CD4-positive, alpha-beta T cell (primary cell): ENCODE measurements at places on chromosomes 6 and 20. TPM values are rescaled to one million over a fixed set of nuclear protein-coding genes. Genes with fewer than 3 reads are reported as not detected.

The LKAAEAR1 gene
- total RNA-seq, result 0.30 TPM

The PCIF1 gene
- total RNA-seq, result 100 TPM

The DOK5 gene
- total RNA-seq, result not detected

The ZNF512B gene
- 23.3 TPM for total RNA-seq

The TRIM31 gene
- total RNA-seq, result not detected

The KCNK5 gene
- 0.47 TPM for total RNA-seq

The SLC12A5 gene
- total RNA-seq, result 1.3 TPM

The PLG gene
- not detected for total RNA-seq

The C6orf163 gene
- total RNA-seq, result 1.4 TPM

The CCN6 gene
- not detected for total RNA-seq

The GDAP1L1 gene
- total RNA-seq, result not detected

The NANP gene
- 1.1 TPM for total RNA-seq

DNA sequence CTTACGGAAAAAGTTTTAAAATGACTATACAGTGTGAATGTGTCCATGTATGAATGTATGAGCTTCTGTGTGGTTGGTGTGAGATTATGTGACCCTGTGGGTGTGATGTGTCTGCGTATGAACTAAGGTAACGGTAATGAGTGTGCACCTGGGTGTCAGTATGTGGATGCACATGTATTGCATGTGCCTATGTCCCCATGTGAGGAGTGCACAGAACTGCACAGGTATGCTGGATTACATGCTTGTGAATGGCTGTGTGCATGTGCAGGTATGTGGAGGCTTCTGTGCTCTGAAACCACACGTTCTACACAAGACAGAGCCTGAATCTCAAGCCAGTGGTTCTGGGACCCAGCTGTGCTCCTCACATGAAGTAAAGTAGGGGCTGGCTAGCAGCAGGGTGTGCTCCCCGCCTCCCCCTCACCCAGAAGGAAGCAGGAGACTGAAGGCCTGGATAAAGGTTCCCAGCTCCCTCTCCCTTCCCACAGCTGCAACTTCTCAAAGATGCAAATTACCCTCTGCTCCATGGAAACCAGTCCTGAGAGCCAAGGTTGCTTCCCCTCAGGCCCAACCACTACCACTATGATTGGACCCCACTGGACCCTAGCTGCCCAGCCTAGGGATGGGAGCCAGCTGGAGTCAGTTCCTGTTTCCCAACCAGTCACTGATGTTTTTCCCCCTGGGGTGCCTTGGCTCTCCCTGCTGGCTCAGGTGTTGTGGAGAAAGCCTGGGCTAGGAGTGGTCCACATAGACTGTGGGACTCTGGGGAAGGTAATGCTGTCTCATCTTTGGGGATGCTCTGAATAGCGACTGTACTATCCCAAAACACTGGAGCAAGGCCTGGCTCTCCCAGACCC, 24.8 kb upstream of the SPDEF start:
- no peak for DNase-seq

DNA sequence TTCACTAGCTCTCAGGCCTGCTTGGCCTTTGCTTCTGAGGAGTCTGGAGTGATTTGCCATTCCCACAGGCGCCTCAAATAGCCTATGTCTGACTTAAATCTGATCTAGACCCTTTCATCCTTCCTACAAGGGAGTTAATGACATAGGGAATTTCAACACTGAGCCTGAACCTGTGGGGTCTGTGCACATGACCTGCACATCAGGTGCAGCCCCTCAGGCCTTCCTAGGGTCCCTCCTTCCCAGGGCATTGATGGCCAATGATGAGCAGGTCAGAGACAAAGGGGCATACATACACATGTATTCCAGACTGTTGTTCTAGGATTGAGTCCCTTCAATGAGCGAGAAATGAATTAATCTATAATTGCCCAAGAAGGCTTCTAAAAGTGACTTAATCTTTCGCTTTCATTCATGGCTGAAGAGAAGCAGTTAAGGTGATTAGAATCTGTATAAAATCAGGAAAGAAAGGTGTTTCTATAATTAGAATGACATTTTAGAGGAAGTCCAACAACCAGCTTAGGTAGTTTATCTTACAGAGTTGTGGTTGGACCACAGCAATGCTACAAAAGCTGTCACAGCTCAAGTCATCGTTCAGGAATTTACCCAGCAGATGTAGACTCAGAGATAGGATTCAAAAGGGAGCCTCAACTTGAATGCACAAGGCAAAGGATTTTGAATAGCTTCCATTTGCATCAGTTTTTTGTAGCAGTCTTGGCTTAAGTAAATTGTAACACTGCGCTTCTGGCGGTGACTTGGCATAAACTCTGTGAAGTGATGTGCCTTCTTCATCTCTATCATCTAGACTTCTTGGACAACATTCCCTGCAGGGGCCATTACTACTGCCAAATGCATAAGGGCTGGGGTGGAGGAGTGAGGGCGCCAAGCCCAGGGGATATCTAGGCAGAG, 27.0 kb upstream of the TBC1D7 start:
- DNase-seq, result peak; percentile 73

- DNase-seq, result no peak
Observed at GRCh38 chr20:47854687-47855212, 69.5 kb upstream of the SULF2 start.

- DNase-seq, result no peak
Observed at GRCh38 chr20:13412806-13413445, 191.9 kb downstream of the ISM1 start.

DNA sequence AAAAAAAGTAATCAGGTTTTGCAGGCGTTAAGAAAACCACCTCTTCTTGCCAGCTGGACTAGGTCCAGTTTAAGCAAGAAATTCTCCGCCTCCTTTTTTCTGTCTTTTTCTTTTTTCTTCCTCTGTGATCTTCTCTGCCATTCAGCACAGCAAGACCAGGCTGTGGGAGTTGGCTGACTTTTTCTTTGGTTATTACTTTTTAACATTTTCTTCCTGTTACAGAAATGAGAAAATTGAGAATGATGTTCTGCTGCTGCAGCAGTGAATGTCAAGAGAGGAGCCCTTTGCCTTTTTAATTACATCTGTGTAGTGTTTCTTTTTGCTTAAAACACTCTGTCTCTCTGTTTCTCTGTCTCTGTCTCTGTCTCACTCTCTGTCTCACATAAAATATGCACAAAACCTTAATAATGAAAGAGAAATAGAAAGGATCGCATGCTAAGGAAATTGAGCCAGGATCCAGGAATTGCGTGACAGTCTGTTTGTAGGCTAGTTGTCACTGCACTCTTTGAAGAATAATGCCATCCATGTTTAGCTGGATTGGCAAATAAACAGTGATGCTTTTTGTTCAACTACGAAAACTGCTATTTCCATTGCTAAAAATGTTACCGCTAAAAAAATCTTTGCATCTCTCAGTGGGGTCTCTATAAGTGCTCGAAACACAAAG, 103.2 kb upstream of the SUPT3H start:
- DNase-seq, result no peak

- DNase-seq, result no peak
Observed at GRCh38 chr20:63301671-63302070, 8.7 kb downstream of the COL20A1 start.

- no peak for DNase-seq
Observed at GRCh38 chr6:126923807-126924206, 194.7 kb upstream of the RSPO3 start.

- no peak for DNase-seq
Observed at GRCh38 chr6:334536-335510, 42.5 kb downstream of the DUSP22 start.

DNA sequence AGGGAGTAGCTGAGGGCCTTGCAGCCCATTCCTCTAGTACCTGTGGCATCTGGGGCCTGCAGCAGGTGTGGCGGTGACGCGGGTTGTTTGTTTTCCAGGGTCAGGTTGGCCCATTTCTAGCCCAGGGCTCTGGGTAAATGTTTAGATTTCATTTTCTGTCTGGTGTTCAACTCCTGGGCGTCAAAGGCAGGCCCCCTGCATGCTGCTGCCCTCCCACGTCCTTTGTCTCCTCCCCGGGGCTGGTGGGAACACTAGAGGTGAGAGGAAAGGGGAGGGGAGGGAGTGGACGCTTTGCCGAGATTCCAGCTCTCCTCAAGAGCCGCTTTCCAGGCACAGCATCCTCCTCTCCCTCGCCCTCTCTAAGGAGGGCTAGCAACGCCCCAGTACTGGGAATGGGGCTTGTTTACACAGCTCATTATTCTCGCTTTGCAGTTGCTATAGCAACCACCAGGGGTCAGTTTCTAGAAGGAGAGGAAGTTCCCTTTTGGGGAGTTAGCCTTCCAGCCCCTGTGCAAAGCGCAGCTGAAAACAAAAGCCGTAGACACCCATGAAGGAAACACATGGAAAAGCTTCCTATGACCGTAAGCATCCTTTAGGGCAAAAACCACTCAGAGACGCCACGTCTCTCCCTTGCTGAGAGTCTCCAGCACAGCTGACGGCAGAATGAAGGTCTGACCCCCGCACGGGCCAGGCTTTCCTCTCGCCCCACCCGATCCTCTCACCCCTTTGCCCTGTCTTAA, 170.6 kb downstream of the LY86 start:
- DNase-seq, result peak; percentile 27

GRCh38 chr6:43367245-43367984, 2.0 kb downstream of the ZNF318 start:
- no peak for DNase-seq

DNA sequence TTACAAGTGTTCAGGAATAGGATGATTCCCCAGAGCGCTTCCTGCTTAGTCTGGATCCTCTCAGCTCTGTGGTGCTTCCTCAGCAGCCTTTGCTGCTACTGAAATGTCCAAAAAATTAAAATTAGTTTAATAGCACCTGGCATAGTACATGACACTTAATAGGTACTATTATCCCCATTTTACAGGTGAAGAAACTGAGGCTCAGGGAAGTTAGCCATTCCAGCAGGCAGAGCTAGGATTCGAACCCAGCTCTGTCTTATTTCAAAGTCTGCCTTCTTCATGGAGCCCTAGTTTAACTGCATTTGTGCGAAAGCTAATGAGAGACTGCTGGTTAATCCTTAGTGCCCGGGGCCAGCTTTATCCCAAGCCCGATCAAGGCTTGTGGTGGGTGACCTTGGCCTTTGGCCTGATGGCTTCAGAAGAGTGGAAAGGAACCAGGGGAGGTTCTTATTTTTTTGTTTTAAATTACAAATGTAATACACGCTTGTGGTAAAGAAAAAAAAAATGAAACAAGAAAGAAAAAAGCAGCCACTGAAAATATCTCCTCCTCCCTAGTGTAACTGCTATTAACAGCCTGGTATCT, 30.1 kb downstream of the TOX2 start:
- no peak for DNase-seq

GRCh38 chr6:17845598-17845997, 138.9 kb upstream of the NUP153 start:
- DNase-seq, result no peak

GRCh38 chr6:157246048-157246630, 77.2 kb downstream of the TMEM242 start:
- no peak for DNase-seq

GRCh38 chr6:17865798-17866725, 121.4 kb downstream of the KIF13A start:
- no peak for DNase-seq

DNA sequence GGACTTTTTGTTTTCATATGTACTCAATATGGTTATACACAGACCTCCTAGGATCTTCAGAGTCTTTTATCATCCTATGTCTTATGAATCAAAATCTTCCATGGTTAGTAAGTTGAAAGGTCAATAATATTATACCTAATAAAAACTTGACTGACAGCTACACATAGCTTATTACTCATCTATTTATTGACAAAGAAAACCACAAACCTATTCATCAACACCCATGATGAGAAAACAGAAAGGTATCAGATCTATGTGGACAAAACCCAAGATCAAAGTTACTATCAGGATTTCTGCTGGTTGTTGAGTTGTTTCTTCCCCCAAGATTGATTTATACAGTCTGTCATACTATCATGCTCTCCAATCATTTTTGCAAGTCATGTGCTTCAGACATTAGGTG, 460.1 kb upstream of the MANEA start:
- no peak for DNase-seq

GRCh38 chr20:20412750-20413149, 44.8 kb downstream of the INSM1 start:
- no peak for DNase-seq

- DNase-seq, result no peak
Observed at GRCh38 chr6:116307001-116307400, 27.3 kb upstream of the TSPYL1 start.

DNA sequence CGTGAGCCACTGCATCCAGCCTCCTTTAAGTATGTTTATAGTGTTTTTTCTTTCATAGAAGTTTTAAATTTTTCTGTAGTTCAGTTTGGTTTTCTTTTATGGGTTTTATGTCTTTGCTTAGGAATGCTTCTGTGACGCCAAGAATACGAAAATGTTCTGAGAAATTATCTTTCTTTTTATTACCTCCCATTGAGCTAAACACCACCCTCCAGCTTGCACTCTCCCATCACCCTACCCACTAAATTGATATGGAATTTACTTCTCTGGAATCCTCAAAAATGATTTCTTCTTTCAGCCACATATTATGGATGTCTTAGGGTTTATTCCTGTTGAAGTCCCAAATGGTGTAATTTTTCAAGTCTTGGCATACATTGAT, 38.1 kb downstream of the JARID2 start:
- DNase-seq, result no peak

- DNase-seq, result no peak
Observed at GRCh38 chr20:46144432-46145025, 26.4 kb downstream of the CD40 start.

- no peak for DNase-seq
Observed at GRCh38 chr6:45722876-45723275, 292.8 kb downstream of the CLIC5 start.

DNA sequence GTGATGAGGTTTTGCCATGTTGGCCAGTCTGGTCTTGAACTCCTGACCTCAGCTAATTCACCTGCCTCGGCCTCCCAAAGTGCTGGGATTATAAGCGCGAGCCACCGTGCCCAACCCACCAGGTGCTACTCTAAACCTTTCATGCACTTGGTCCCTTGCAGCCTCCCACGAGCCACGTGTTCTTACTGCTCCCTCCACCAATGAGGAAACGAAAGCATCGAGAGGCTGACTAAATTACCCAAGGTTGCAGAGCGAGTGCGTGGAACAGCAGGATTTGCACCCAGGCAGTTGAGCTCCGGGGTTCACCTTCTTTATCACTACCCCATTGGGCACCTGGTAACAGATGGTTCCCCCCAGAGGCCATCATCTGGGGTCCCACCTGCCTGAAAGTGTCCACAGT, 208.3 kb downstream of the LY86 start:
- DNase-seq, result no peak

GRCh38 chr20:19318610-19319009, 106.2 kb downstream of the SLC24A3 start:
- DNase-seq, result no peak

GRCh38 chr6:163288915-163289314, 125.6 kb upstream of the QKI start:
- no peak for DNase-seq

- no peak for DNase-seq
Observed at GRCh38 chr6:14401246-14401645, 283.7 kb downstream of the CD83 start.

DNA sequence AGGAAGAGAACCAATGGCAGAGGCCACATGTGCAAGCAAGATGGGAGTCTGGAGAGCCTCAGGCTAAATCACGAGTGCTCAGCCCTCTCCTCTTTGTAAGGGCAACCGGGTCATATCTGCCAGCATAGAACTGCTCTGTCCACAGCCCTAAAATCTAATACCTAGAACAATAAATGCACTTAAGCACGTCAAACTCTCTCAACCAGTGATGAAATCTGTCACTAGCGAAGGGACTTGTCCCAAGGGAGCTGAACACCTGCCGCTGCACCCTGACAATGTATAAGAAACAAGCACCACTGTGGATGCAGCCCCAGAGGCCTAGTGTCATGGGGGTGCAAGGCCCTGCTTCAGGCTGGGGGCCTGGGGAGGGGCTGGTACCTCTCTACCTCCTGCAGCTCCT, 82.5 kb downstream of the PRL start:
- no peak for DNase-seq
